ENCODE measurements at places on chromosomes 12 and 14.
A peak's percentile ranks its signal among the peaks of the same experiment; 100 is the strongest.

DNA sequence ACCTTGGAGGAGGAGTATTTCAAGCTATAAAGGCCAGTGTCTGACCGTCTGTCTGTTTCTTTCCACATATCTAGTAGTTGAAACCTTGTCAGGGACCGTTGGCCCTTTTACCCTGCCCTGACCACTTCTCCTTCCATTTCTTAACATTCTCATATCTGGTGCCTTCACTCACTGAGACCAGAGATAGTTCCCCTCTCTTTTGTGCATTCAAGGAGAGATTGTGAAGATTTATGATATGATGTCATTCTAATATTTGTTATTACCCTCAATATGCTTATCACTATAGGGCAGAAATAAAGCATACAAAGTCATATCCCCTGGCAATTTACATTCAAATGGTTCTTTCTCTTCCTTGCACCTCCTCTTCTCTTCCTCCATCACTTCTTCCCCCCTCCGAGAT, 83.3 kb downstream of the PLXNC1 start:
- DNase-seq, result no peak

- peak; percentile 86 for DNase-seq
Observed at GRCh38 chr12:53984901-53985691, at the start of gene HOXC10. Gene HOXC10, plus strand, starts transcription at chr12:53985146. Its CDS starts 114 bp downstream, at chr12:53985260.

DNA sequence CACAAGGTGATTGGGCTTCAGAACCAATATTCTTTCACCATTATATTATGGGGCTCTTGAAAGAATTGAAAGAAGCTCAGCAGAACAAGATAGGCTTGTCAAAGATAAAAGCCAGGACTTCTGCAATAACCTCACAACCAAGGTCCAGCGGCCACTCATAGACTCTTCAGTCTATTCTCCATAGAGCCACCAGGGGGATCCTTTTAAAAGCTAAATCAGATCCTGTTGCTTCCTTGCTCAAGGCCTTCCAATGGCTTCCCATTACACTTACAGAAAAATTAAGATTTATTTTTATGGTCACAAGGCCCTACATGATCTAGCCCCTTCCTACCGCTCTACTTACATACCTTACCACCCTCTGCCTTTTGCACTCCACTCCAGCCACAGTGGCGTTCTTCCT, 169.6 kb downstream of the C12orf42 start:
- DNase-seq, result peak; percentile 49

DNA sequence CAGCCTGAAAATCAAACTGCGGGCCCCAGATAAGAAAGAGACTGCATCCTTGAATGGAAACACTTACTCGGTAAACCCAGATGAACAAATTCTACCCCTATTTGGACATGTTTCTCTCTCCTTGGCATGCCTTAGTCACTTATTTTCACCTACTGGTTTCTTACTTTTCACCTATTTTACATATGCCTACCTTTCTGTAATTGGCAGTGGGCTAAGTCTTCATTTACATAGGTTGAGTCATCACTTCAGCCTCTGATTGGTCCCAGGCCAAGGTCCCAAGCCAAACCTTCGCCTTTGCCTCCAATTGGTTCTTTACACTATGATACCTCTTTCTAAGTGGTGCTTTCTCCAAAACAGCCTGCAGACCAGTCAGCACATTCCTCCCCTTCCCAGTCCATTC, 111.3 kb downstream of the DYRK2 start:
- no peak for DNase-seq

GRCh38 chr12:98873776-98874175, 228.7 kb downstream of the APAF1 start:
- DNase-seq, result no peak

GRCh38 chr12:19127270-19127669, 2.3 kb upstream of the PLEKHA5 start:
- no peak for DNase-seq

DNA sequence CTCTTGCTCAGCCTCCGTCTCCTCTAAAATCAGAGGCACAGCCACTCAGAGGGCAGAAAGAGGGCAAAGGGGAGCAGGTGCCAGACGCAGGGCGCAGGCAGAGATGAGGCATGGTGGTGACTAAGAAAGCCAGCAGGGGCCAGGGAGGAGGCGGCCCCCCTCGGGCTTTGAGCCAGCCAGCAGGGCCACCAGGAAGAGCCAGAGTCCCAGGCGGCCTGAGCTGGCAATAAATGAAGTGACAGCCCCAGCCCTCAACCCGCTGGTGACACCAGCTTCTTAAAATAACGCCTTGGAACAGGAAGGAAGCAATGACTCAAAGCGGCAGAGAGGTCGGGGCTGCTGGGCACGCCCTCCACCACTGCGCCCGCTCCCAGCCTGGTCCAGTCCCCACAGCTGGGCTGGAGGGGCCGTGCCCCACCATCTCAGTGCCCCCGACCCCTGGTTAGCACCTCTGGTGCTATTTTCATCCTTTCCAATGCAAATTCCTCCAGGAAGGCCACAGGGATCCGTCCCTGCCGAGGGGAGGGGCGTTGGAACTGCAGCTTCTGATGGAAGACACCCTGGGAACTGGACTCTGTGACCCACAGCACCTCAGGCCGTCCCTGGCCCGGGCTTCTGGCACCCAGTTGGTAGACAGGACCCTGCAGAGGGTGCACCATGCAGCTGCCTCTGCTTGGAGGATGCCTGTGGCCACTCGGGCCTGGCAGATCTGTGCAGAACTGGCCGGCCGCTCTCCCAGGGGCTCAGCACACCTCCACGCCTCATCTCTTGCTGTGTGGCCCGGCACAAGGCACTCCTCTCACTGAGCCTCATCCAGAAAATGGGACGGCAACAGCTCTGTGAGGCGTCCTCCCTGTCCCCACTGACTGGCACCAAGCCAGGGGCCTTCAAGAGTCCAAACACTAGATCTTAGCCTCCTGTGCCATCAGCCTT, 113.7 kb downstream of the NCOR2 start:
- DNase-seq, result peak; percentile 92

GRCh38 chr12:104544836-104545235, 88.1 kb downstream of the CHST11 start:
- no peak for DNase-seq

DNA sequence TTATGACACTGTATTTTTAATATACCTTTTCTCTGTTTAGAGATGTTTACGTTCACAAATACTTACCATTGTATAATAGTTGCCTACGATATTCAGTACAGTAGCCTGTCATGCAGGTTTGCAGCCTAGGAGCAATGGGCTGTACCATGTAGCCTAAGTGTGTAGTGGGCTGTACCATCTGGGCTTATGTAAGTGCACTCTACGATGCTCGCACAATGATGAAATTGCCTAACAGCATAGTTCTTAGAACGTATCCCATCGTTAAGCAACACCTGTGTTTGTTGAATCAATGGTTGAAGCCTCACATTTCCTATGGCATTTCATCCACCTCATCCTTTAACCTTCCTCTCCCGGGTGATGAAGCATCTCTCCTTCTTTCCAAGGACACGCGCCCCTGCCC, 12.5 kb upstream of the EML1 start:
- DNase-seq, result no peak

DNA sequence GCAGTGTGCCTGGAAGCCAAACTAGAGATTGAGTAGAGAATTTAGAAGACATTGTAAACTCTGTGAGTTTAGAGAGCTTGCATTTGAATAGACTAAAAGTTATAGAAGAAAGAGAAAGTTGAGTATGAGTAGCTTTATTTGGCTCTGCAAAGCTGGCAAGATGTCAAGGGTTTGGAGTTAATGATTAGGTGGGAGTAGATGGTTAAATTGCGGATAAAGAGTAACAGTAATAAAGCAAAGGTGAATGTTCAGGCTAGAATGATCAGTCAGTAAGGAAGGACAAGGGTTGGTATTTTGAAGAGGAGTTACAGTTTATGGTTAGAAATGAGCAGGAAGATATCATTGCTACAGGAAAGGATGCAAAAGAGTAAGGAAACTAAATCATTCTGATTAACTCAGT, 5.2 kb downstream of the PPM1A start:
- no peak for DNase-seq

GRCh38 chr14:54818201-54819133, 84.2 kb downstream of the GCH1 start:
- no peak for DNase-seq

DNA sequence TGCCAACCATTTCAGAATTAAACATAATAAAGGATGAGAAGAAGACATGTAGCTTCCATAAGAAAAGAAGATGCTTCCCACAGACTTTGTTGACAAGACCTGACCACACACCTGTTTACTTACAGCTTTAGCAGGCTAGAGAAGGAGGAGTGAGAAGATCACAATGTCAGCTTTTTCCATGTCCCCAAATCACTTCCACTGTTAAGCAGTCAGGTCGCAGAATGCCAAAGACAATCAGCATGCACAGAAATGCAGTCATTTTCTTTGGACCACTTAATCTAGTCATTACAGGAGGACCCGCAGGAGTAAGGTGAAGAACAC, 314.9 kb downstream of the SSPN start:
- DNase-seq, result no peak

DNA sequence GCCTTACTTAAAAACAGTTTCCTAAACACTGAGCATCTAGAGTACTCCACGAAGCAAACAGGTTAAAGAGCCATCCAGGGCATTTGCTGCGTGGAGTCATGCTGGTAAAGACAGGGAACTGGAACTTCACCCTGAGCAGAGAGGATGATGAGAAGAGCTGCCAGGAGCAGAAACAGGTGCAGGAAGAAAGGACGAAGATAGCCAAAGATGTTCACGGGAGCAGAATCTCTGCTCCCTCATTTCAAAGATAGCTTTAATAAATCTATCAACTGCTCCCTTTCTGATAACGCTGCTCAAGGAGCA, 280.8 kb upstream of the FKBP4 start:
- DNase-seq, result no peak

GRCh38 chr14:99971087-99971940, 93.9 kb upstream of the EVL start:
- peak; percentile 84 for DNase-seq

- peak; percentile 77 for DNase-seq
Observed at GRCh38 chr14:92513204-92513965, at the start of gene RIN3. Gene RIN3, plus strand, starts transcription at chr14:92513781. Its CDS starts 152 bp downstream, at chr14:92513933.

DNA sequence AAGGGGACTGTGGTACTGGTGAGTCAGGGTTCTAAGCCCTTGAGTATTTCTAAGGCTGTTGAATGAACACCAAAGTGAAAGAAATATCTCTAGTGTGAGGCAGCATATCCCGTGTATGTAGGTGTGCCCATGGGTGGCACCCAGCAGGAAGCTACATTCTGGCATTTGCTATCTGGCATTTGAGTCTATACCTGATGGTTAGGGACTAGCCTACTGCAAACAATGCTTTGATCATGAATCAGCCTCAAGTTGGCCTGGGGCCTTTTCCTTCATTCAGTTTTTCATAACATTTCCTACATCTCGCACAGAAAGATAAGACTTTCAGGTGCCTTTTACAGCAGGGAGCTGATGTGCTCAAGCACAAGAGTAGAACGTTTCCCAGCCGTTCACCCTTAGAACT, 85.7 kb upstream of the E2F7 start:
- no peak for DNase-seq

DNA sequence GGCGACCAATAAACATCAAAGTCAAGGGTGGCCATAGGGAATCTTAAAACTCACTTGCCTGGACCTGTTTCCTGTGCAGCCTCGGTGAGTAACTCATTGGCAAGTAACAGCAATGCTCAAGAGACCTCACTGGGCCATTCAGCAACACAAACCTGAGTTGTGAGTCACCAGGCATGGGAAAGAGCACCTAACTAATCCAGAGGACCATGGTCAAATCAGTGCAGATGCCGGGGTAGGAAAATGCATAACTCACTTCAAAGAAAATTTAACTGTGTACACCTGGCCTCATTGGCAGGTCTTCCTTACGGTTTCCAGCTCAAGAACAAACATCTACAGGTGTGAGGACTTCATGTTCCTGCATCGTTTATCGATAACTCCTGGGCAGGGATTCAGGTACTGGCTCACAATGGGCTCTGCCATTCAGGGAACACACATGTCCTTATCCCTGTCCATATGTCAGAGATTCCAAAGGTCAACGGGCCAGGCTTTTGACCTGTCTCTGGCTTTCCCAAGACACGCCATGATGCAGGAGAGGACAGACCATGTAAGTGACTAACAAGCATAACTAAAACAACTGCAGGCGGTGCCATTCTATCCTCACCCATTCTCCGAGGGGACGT, 211.8 kb downstream of the ANO2 start:
- DNase-seq, result no peak

GRCh38 chr14:92556255-92556741, 42.7 kb downstream of the RIN3 start:
- no peak for DNase-seq

GRCh38 chr12:79020106-79020505, 155.5 kb downstream of the SYT1 start:
- DNase-seq, result no peak
